ENCODE measurements at places on chromosomes 5 and 9.

- no peak for DNase-seq
Measured at GRCh38 chr9:94926431-94926800, 199.9 kb downstream of the AOPEP start.

- DNase-seq = no peak
Measured at GRCh38 chr5:144453753-144454152, 283.1 kb downstream of the KCTD16 start.

DNA sequence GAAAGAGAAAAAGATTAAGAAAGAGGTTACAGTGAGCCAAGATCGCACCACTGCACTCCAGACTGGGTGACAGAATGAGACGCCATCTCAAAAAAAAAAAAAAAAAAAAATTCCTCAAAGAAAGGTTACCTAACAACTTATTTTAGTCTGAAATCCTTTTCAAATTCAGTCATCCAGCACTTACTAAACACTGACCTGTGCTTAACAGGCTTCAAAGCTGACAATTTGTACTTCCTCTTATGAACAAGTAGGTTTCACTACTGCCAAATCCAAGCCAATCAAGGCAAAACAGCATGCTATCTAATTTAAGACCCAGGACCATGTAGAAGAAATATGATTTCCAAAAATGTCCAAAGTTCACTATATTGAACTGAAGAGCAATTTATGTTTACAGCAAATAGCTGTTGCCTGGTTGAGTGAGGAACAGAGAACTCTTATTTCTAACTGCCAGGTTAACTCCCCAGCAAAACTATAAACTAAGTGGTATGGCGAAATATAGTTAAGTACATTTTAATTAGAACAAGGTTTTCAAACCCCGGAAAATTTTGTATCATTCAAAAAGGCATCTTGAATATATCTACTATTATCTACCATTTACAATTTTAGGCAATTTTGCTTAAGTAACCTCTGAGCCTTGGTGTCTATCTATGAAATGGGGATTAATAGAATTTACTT is 13.4 kb downstream of the PWWP2A start:
- DNase-seq = no peak

DNA sequence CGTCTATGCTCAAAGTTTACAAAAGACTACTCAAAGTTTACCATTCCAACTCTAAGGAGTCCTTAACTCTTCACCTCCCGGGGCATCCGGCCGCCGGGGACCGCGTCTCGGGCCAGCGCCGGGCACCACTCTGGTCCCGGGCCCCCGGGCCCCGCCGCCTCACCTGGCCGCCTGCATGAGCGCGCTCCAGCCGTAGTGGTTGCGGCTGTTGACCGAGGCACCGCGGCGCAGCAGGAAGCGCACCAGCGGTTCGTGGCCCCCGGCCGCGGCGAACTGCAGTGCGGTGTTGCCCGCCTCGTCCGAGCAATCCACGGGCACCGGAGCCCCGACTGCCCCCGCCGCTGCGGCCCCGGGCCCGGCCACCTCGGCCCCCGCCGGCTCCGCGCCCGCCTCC is 388 bp downstream of the ANKS6 start:
- peak; percentile 37 for DNase-seq

GRCh38 chr5:175060257-175060656 is 335.9 kb downstream of the MSX2 start:
- DNase-seq = no peak

DNA sequence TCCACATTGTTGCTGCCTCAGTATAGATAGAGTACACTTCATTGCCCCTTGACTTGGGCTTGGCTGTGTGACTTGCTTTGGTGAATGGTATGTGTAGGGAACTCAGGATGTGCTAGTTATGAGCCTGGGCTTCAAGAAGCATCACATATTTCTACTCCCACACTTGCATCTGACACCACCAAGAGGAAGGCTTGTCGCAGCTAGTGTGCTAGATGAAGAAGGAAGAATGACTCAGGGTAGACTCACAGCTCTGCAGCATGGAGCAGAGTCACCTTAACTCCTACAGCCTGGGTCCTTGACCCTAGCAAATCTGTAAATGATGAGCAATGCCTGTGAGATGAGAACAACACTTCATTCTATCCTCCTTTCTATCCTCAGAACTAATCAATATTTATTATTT is 261.8 kb downstream of the ASTN2 start:
- DNase-seq = no peak

DNA sequence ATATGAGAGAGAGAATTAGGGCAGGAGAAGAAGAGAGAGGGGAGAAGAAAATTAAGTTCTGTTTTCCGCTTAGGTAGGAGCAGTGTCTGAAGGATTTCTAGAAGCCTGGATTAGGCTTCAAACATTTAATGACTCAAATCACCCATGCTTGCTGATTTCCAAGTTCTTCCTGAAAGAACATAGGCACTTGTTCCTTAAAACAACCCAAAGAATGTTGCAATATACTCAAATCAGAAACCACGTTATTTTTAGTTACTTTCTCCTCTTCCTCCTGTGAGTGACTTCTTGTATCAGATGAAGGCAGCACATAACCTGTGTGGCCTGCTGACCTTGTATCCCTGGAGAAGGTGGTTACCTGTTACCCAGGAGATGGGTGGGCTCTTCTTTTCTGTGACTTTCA is 351.5 kb upstream of the KLF4 start:
- no peak for DNase-seq

DNA sequence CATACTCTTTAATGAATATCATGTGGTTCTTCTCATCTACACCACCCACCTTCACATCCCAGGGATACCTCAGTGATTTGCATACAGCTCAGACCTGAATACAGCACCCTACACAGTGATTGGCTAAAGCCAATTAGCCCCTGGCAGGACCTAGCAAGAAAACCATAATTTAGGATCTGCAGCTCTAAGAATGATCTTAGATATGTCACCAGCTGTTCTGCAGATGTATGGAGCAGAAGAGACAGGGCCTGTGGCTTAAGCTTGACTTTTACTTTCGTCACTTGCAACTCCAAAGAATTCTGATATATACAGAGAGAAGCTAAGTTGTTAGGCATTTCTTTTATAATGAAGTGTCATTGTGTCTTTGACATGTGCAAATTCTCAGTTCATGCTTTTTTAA is 483.2 kb upstream of the C9orf72 start:
- no peak for DNase-seq

DNA sequence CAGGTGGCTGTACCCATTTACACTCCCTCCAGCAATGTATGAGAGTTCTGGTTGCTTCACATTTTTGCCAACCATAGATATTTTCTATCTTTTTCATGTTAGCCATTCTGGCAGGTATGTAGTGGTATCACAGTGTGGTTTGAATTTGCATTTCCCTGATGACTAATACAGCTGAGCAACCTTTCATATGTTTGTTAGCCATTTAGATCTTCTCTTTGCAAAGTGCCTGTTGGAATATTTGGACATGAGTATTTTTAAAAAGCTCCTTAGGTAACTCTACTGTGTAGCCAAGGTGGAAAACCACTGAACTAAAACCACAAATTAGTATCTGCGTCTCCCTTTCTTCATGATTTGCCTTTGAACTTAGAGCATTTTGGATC is 31.9 kb downstream of the IRF1 start:
- peak; percentile 4 for DNase-seq

GRCh38 chr9:115138151-115138550 is 20.2 kb upstream of the TNC start:
- DNase-seq = no peak
